ENCODE measurements at places on chromosomes 2 and 18.

DNA sequence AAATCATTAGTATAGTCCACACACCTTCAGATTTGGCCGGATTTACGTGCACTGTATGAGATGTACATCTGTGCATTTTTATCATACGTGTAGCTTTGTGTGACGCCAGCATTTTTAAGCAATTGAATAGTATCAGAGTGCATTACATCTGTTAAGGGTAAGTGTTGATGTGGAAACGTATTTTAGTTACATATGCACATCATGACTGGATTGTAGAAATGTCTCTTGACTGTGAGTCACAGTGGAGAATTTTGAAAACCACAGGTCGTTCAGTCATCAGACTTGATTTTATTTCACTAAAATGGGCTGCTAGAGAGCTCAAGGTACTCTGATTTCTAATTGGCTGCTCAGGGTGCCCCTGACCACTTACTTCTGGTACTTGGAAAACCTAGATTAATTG is 5.4 kb upstream of the GPBAR1 start:
- no peak for DNase-seq

DNA sequence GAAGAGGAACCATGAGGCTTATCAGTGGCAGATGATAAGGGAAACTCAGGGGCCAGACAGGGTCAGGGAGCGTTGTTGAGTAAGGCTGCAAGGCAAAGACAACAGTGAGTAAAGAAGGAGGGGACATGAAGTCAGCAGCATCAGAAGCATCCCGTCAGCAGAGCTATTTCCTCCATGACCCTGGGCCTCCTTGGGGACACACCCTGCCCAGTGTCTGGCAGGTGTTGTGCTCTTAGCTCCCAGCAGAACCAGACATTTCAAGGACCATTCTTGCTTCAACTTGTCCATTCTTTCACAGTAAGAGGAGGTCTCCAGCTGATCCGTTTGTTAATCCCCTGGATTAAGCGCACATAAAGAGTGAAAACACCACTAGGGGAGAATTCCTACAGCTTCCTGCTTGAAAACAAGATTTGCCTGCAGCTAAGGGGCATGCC is 88.7 kb upstream of the MEIS1 start:
- DNase-seq, result no peak

- no peak for DNase-seq
Observed at GRCh38 chr2:19473350-19473749, 114.9 kb upstream of the OSR1 start.

DNA sequence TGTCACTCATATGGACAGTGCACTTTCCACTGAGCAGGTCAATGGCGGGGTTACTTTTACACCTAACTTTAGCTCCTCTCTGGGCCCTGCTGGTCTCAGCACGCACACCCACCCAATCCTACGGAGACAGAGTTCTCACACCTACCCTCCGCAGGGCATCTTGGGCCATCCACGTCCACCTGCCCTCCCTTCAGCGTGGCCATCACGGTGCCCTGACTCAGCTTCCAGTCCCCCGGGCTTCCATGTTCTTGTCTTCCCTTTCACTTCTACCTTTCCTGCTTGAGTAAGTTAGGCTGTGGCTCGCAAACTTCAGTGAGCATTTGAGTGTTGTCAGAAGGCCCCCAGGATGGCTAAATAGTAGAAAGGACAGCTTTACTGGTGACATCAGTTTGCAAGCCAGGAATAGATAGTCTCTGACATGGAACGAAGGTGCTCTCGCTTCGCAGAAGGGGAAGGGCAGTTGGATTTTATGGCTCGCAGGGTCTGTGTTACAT is 232.4 kb downstream of the SEPTIN10 start:
- DNase-seq, result no peak

DNA sequence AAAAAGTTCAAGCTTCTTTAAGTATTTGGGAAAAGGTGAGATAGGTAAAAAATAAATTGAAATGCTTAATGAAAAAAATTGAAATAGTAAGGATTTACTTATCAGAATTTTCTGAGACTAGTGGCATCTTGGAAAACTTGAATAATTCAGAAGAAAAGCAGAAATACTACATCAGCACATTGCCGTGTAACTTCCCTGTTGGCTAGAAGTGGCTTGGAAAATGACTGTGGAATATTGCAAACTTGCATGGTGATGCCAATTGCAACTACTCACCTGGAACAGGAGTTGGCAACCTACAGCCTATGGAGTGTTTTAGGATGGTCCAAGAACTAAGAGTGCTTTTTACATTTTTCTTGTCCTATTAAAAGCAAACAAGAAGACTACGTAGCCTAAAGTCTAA is 603.5 kb upstream of the VRK2 start:
- no peak for DNase-seq

DNA sequence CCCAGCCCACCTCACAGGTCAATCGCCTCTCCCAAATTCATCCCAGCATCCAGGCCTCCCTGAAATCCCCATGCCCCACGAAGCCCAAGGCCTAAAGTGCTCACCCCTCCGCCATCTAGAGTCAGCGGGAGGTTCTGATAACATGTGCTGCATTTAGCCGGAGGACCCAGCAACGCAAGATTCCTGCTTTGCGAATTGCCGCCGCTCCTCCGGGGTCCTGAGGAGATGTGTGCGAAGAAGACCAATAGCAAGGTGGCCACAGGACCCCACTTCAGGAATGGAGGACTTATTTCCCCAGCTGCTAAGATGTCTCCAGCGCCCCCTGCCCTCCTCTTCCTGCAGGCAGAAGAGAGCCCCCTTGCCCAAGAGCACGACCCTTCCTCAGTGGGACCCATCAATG is 120.8 kb upstream of the GLI2 start:
- DNase-seq, result no peak

- DNase-seq, result peak; percentile 12
Observed at GRCh38 chr2:187581125-187581896, 27.1 kb upstream of the TFPI start.

GRCh38 chr2:28377984-28378678 is 14.5 kb upstream of the FOSL2 start:
- DNase-seq, result no peak

GRCh38 chr2:103427567-103427966 is 665.7 kb downstream of the TMEM182 start:
- no peak for DNase-seq

DNA sequence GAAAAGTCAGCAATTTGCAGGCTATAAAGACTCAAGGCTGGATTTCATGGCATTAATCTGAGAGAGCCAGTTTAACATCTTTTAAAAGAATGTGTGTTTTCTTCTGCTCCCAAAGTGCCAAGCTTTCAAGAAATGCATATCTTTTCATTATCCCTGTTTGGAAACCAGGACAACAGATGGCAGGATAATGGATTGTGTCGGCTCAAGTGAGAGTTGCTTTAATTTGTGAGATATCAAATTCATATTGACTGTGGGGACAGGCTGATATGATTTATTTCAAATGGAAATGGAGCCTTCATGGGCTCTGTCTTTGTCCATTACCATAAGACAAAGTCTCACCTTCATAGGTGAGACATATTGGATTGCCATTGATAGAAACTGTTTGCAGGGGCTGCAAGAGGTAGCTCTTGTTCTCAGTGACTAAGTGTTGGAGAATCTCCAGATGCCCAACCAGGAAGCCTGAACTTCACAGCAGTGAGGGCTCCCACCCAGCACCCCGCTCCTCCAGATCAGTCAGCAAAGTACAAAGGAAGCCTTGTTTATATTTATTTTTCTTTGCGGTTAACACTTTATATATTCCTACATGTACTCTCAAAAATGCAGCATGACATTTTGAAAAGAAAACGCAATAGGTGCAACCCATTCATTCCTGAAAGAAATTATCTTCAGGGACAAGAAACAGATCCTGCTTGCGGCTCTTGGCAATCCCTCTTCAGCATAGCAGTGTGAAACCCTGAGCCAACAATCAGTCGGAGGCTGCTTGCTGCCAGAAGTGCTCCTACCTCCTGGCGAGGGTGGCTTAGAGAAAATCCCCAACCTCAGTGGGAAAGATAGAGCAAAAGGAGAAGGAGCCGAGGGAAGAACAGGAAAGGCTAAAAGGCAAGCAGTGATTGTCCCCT is 65.8 kb upstream of the ATL2 start:
- no peak for DNase-seq

DNA sequence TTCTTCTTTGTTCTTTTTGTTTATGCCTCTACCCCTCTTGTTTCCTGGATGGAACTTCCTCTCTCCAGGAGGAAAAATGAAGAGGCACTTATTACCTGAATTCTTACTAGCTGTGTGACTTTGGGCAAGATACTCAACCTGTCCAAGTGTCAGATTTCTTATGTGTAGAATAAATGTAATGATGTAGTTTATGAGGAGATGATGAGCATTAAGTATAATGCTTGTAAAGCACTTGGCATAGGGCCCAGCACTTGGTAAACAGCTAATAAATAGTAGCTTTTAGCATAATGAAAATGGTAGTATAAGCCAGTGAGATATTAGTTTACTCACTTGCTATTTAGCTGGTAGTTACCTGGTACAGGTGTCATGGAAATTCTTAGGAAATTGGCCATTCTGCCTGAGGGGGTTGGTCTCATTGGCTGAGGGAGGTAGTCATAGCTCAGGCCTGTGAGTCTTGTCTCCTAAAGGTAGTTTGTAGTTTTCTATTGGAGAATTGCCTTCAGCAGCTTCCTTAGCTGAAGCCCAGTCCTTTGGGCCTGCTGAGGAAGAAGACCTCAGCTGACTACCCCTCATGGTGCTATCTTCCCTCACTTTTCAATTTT is 133.4 kb upstream of the NABP1 start:
- no peak for DNase-seq

DNA sequence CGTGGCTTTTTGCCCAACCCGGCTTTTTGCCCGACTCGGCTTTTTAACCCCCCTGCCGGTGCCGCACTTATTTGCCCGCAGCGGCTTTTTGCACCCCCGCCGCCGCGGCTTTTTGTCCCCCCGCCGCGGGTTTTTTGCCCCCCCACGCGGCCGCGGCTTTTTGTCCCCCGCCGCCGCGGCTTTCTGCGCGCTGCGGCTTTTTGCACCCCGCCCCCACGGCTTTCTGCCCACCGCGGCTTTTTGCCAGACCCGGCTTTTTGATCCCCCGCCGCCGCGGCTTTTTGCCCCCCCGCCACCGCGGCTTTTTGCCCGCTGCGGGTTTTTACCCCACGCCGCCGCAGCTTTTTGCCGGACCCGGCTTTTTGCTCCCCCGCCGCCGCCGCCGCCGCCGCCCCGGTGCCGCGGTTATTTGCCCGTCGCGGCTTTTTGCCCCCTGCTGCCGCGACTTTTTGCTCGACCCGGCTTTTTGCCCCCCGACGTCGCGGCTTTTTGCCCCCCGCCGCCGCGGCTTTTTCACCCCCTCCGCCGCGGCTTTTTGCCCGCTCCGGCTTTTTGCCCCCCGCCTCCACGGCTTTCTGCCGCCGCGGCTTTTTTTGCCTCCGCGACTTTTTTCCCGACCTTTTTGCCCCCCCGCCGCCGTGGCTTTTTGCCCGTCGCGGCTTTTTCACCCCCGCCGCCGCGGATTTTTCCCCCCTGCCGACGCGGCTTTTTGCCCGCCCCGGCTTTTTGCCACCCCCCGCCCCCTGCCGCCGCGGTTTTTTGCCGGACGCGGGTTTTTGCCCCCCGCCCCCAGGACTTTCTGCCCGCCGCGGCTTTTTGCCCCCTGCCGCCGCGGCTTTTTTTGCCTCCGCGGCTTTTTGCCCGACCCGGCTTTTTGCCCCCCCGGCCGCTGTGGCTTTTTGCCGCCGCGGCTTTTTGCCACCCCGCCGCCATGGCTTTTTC is 2786.5 kb downstream of the RPIA start:
- peak; percentile 28 for DNase-seq

DNA sequence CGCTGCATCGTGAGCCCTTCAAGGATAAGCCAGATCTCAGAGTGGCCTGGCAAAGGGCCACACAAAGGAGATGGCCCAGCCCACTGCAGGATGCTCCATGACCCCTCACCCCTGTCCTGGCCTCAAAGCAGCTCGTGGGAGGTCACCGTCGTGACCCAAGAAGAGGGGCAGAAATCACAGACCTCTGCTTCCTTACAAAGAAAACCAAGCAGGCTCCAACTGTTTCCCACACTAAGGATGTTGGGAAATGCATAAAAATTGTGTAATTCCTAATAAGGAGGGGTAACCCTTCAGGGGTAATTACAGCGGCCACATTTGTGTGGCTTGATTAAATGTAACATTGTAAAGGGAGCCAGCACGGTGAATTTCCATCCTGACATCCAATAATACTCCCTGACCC is 102.3 kb downstream of the BOD1L2 start:
- no peak for DNase-seq

DNA sequence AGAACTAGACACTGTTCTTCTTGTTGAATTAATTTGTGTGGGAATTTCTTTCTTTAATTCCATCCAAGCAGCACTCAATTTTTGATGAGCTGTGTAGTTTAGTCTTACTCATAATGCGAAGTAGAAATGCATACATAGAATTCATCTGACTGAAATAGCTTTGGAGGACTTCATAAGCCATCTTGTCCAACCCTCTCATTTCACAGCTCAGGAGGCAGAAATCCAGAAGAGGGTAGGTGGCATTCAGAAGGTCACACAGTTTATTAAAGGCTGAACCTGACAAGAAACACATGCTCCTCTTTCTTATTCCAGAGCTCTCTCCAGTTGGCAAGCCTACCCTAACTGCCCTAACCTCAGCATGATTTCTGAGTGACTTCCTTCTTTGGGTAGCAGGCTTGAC is 169.2 kb upstream of the NOSTRIN start:
- no peak for DNase-seq

- DNase-seq, result no peak
Observed at GRCh38 chr2:65491381-65491905, 59.0 kb upstream of the SPRED2 start.
